ENCODE measurements at places on chromosomes 7 and 10.

DNA sequence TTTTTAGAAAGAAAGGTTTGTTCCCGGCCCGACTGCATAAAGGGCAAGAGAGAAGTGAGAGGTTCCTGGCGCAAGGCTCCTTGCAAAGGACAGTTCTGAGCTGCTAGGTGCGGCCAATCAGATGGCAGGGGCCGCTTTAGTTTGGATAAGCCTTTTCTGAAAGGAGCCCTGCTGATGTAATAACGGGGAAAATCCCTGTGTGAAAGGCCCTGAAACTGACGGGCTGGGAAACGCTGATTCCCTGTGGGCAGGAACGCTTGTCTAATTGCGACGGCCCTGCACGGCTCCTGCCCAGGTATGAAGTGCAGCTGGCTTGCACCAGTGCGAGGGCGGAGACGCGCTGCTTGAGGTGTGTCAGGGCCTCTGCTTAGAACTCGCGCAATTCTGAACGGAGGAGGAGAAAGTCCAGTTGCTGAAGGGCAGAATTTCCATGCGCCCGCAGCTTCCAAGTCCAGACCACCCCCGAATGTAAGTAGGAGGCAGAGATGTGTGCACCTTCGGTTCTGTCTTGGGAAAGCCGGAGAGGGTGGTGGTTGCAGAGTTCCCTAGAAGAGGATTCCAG is 30.5 kb downstream of the TACC2 start:
- DNase-seq, result no peak

DNA sequence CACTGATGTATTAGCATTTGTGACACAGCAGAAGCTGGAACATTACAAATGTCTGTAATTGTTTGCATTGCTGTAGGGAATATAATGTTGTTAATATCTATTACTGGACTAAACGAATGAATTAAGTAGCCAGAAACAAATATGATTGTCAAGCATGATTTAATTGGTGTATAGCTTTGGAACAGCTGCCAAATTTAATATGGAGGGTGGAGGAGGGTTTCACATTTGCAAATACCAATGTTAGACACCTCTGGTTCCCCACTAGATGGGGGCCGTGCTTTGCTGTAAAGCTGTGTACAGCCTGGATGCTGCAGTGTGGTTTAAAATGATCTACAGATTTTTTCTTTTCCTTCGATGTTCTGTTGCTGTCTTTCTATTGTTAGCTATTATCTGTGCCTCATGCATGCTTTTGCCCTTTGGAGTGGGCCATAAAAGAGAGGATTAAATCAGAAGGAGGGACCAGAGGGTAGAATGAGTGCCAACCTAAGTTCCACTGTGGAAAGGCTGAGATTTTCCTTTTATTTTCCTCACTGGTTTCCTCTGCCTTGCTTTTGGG is 23.1 kb downstream of the DNAJB9 start:
- no peak for DNase-seq

- no peak for DNase-seq
These were observed 68.5 kb downstream of the GNAT3 start for GRCh38 chr7:80443325-80443724.

DNA sequence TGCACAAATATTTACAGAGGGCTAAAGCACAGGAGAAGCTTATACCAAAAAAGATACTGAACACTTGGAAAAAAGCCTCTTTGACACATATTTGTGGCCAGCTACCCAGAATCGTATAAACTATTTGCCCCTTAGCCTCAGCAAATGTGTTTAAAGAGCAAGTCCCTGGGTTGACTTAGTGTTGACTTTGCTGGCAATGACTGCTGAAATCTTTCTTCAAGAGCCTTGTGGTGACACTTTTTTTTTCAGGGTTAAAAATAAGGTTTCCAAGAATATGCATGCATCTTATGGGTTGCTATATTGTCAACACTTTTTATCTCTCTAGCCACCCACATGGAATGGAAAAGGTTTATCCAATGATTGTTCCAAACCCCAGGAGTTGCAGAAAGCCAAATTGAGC is 14.9 kb upstream of the PLEKHS1 start:
- no peak for DNase-seq

GRCh38 chr10:56349611-56350010 is 11.4 kb downstream of the ZWINT start:
- DNase-seq, result no peak

DNA sequence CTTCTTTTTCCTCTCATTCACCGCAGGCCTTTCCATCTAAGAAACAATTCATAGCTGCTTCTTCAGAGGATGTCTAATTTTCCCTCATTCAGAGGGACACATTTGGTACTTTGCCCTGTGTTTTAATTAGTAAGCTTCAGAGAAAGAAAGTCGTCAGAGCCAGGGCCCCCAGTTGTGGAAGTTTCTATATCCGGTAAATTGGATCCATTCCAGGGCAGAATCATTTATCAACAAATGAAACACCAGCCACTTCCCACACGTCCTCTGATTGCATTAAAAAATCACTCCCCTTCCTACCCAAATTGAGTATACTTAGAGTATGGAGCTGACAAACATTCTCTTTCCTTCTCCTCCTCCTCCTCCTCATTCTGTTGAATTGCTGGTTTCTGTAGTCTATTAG is 205.8 kb upstream of the HDAC9 start:
- no peak for DNase-seq

DNA sequence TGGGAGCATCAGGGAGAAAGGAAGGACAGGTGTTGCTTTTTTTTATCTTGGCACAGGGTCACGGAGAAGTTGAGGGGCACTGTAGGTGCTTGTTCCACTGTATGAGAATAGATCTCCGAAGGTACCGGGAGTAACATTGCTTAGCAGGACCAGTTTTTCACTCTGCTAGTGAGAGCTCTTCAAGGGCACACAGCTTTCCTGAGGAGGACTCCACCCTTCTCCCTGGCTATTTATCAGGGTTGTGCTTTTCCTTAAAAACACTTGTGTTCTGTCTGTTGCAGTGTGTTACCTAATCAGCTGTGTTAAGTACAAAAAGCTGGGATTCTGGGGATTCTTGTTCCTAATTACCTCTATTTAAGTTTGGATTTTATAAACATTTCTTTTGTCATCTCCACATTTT is 160.5 kb downstream of the SND1 start:
- no peak for DNase-seq

DNA sequence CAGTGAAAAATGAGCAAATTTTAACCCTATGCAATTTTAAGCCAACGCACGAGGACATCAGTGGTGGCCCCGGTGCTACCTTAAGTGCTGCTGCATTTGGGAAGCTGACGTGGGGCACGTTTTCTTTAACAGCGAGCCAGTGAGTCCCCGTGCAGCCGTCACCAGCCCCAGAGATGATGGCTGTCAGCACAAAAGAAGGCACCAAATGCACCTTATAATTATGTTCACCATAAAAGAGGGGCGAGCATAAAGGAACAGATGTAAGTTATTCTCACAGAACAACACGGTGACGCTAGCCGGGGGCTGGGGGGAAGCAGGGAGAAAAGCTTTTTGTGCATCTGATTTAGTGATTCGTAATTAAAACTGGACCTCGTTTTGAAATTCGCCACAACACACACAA is 260.1 kb downstream of the DNAJB6 start:
- DNase-seq, result no peak

DNA sequence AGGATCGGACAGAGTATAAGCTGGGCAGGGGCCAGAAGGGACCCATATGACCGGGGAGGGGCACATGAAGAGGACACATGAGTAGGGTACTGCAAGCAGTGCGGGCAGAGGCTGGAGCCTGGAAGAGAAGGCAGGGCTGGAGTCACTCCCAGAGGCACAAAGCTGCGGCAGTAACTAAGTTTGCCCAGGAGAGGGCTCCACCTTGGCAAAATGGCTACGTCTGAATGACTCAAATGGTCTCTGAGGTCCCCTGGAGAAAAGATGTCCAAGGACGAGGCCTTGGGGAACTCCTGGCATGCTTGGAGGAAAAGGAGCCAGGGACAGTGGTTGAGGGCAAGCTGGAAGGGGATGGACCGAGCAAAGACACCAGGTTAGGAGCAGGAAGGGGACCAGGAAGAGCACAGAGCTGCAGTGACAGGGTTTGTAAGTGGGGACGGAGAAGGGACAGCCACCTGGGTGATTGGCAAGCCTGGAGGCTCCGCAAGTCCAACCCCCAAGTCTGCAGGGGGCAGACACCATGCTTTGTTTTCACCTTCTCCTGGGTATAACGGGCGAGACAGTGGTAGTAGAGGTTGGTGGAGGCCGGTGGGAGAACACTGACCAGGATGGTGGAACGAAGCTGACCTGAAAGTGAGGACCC is 43.1 kb upstream of the LBX1 start:
- peak; percentile 86 for DNase-seq

- DNase-seq, result no peak
These were observed 13.6 kb upstream of the KAZALD1 start for GRCh38 chr10:101047961-101048892.

DNA sequence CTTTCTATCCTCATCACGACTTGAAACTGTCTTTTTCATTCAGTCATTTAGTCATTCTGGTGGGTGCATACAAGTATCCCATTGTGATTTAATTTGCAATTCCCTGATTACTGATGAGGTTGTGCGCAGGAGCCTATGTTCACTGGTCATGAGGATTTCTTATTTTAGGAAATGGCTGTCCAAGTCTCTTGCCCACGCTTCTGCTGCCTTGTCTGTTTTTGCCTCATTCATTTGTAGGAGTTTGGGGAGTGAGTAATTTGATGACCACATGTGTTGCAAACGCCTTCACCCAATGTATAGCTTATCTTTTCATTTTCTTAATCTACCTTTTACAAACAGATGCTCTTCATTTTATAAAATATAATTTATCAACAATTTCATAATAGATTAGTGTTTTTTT is 127.3 kb downstream of the ARHGAP22 start:
- DNase-seq, result no peak

DNA sequence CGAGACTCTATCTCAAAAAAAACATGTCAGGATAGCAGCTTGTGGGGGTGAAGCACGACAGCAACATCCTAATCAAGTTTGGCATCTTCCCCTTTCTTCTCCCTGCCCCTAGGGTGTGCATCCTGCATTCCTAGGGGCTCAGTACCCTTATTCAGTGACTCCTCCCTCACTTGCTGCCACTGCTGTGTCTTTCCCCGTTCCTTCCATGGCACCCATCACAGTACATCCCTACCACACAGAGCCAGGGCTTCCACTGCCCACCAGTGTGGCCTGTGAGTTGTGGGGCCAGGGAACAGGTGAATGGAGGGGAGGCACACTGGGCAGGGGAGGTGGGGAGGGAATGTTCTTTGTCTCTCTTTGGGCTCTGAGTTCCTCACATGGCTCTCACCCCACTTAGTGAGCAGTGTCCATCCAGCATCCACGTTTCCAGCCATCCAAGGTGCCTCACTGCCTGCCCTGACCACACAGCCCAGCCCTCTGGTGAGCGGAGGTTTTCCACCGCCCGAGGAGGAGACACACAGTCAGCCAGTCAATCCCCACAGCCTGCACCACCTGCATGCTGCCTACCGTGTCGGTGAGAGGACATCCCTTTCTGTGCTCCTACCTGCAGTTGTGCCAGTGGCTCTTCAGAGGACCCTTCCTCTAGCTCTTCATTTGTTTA is 11.4 kb downstream of the NDST2 start:
- DNase-seq, result no peak

DNA sequence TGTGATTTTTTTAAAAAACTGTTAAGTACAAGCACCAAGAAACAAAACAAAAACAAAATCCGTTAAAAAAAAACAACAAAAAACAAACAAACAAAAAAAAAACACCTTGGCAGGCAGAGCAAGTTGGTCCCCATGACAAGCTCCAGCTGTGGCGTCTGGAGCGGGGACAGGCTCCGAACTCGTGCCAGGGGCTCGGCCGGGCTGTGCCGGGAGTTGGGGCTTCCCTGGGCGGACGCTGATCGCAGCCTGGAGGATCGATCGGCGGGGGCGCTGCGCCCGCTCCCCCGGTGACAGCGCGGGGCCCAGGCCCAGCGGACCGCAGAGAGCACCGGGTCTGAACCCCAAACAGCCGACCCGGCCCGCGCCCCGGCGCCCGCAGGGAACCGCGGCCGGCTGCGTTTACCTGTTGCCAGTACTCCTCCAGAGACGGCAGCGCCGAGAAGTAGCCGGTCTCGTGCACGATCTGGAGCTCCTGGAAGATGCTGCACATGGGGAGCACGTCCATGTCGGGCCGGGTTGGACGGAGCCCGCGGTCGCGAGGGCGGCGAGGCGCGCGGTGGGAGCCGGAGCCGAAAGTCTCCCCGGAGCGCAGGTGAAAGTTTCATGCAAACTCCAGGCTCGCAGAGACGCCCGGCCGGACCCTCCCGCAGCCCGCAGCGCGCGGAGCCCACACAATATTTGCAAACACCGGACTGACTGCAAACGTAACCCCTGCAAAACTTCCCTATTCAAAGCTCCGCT is at the start of gene KLF6:
Gene KLF6 (minus strand): TSS at position 700 of the 741 bp plus-strand sequence. CDS start 195 bp downstream, at position 505.
- peak; percentile 55 for DNase-seq

DNA sequence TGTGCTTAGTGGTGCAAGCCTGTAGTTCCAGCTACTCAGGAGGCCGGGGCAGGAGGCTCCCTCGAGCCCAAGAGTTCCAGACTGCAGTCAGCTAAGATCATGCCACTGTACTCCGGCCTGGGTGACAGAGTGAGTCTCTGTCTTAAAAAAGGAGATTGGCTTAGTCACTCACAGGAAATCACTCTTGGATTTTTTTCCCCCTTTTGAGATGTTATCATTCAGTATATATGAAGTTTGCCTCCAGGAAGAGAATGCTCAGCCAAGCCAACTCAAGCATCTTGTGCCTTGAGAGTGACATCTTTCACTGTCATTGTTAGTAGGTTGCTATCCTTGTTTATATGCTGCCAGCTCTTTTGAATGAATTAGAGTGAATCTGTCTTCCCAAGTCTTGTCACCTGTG is 28.0 kb downstream of the NIPSNAP2 start:
- DNase-seq, result no peak

DNA sequence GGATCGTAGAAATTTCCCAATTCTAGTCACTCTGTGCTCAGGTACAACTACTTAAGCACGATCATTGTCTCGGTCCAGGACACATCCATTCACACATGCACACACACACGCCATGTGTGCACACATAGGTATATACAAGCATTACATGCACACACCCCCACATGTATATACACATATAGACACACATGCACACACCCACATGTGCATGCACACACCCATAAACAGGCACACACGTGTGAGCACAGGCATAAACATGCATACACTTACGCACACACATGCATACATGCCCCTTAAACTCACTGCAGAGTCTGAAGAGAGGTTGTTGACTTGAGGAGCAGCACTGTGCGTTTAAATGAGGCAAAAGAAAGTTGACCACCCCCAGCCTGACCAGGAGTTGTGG is 32.5 kb upstream of the INSIG1 start:
- no peak for DNase-seq

All from GM20000 (cell line).